AG04450 (cell line): ENCODE measurements at places on chromosomes 12 and 14.

- no peak for DNase-seq
Observed at GRCh38 chr12:101181776-101182175, 28.3 kb downstream of the SLC5A8 start.

DNA sequence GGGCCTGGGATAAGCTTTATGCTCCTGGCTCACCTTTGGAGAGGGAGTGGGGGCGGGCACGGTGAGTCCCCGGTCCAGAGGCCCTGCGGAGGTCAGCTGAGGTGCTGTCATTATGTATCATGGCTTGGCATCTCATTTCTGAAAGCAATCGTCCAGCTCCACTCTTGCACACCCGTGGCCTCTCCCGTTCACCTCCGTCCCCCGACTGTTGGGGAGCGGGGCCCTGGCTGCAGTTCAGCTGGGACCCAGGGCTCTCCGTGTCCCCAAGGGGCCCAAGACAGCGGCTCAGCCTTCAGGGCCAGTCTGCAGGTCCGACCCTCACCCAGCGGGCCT lies 10.6 kb downstream of the BMP4 start:
- no peak for DNase-seq

- no peak for DNase-seq
Observed at GRCh38 chr12:65567820-65568219, 256.5 kb upstream of the HMGA2 start.

- DNase-seq = no peak
Observed at GRCh38 chr12:28780096-28780495, 369.0 kb upstream of the FAR2 start.

GRCh38 chr12:70246580-70246979 lies 3.3 kb downstream of the CNOT2 start:
- DNase-seq = no peak

DNA sequence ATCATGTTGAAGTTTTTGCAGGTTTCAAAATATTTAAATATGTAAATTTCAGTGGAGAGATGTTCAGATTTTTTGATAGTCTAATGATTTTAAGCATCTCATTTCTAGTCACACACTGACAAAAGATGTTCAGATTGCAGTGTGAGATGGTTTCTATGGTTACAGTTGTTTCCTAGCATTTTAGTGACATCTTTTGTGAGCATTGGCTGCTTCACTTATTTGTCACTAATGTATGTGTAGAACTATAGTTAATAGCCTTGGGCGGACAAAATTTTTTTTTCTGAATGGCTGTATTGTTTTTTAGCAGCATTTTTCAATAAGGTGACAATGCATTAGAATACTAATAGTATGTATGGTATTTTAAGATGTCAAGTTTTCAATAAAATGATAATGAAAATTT lies 315.6 kb upstream of the PRKD1 start:
- no peak for DNase-seq

- no peak for DNase-seq
Observed at GRCh38 chr14:50871914-50872732, at the start of gene ABHD12B. TSS of gene ABHD12B (plus strand) at chr14:50872053. CDS start at chr14:50872175, 122 bp downstream.
